Hematopoietic multipotent progenitor cell treated with erythropoietin and hydrocortisone succinate and interleukin-3 and kit ligand, for 17 days (in vitro differentiated cells): ENCODE measurements at places on chromosomes 3 and 15.

GRCh38 chr15:31554261-31554660, 227.6 kb downstream of the KLF13 start:
- DNase-seq: no peak

GRCh38 chr15:66040211-66040892, 171.1 kb downstream of the RAB11A start:
- DNase-seq: no peak

- no peak for DNase-seq
Measured at GRCh38 chr15:55627730-55628368, 39.7 kb upstream of the PYGO1 start.

DNA sequence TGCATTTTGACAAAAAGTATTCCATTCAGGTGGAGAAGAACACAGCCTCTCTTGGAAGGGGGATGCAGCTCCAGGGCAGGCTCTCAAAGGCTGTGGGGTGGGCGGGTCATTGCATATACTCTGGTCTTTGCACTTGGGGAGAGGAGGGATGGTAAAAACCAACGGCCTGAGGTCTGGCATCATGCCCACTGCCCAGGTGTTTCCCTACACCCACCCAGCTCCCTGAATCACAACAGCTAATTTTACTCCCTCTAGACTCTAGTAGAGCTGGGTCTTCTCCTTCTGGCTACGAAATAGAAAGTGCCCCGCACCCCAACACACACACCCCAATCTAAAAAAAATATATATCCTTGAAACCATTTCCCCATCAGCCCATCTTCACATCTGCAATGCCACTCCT, 1.0 kb downstream of the MYLK start:
- no peak for DNase-seq

- no peak for DNase-seq
Measured at GRCh38 chr15:51237816-51238215, 100.6 kb downstream of the CYP19A1 start.
